Upper lobe of right lung (tissue), 1 donor: ENCODE measurements at places on chromosomes 12 and 14. TPM values are rescaled to one million over a fixed set of nuclear protein-coding genes. Genes with fewer than 3 reads are reported as not detected.

RAD52 gene
- total RNA-seq: 13.3 TPM

ATF7IP gene
- 64.0 TPM for total RNA-seq

GLT1D1 gene
- total RNA-seq: 3.5 TPM

ALDH6A1 gene
- 49.1 TPM for total RNA-seq

MAGOHB gene
- total RNA-seq: 21.3 TPM

- H3K36me3 ChIP-seq: no peaks in the 10 kb centered on the region
- H3K4me3 ChIP-seq: no peak overlapping the region
- H3K27me3 ChIP-seq: no peaks in the 10 kb centered on the region
- no peak overlapping the region for H3K27ac ChIP-seq
- no peaks in the 10 kb centered on the region for H3K4me1 ChIP-seq
Observed at GRCh38 chr14:63881926-63882325, 29.1 kb downstream of the SYNE2 start.

DNA sequence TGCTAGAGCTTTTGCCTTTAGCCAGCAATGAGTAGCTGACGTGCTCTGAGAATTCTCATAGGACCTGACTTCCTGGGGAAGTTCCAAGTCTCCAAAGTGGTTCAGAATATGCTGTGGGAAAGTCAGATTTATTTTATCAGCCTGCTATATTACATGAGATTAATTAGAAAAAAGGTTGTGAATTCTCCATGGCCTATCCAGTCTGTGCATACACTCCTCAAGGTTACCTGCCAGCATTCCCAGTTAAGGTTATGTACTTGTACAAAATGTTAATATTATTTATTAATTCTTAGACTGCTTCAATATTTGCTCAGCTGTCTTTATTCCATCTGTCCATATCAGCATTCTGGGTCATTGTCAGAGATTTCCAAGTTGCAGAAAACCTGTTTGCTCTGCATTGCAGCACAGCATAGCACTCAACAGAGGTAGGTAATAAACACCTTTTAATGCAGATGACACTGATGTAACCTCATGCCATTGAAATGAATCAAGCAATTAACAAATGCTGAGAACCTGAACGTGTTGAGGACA is 2.7 kb upstream of the SEL1L start:
- H3K27ac ChIP-seq: no peak overlapping the region
- DNase-seq: no peak
- H3K4me3 ChIP-seq: no peak overlapping the region
- no peaks in the 10 kb centered on the region for H3K36me3 ChIP-seq
- H3K27me3 ChIP-seq: no peaks in the 10 kb centered on the region

DNA sequence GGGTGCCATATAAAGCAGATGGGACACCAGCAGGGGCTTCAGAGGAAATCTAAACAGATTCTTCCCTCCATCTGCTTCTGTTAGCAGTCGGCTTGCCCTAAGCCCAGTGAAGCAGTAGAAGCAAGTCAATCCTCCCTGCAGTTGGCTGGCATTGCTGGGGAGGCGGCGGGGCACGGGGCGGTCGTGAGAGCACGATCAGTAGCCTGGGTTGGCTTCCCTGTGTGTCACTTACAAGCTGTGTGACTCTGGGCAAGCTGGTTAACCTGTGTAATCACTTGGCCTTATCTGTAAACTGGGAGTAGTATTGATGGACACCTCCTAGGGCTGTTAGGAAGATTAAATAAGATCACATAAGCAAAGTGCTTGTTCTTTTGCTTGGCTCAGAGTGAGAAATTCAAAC is 19.4 kb downstream of the MYRFL start:
- no peak overlapping the region for H3K4me3 ChIP-seq
- no peaks in the 10 kb centered on the region for H3K27me3 ChIP-seq
- no peak overlapping the region for H3K27ac ChIP-seq

DNA sequence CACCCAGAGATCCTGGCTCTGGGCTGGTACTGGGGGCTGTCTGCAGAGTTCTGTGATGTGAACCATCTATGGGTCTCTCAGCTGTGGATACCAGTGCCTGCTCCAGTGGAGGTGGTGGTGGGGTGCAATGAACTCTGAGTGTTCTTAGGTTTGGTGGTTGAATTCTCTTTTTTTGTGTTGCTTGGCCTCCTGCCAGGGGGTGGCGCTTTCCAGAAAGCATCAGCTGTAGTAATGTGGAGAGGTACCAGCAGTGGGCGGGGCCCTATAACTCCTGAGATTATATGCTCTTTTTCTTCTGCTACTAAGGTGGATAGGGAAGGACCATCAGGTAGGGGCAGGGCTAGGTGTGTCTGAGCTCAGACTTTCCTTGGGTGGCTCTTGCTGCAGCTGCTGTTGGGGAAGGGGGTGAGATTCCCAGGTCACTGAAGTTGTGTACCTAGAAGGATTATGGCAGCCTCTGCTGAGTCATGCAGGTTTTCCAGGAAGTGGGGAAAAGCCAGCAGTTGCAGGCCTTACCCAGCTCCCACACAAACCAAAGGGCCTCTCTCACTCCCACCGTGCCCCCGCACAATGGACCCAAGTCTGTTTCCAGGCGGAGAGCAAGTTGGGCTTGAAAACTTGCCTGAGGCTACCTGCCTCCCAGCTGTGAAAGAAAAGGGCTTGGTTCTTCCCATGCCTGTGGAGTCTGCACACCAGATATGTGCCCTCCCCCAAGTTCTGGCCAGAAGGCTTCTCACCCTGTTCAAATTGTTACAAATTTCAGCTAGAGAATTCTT is 18.6 kb downstream of the CCER1 start:
- no peak overlapping the region for H3K27ac ChIP-seq
- no peak for DNase-seq
- H3K36me3 ChIP-seq: no peaks in the 10 kb centered on the region
- H3K27me3 ChIP-seq: no peaks in the 10 kb centered on the region
- no peak overlapping the region for H3K4me3 ChIP-seq

DNA sequence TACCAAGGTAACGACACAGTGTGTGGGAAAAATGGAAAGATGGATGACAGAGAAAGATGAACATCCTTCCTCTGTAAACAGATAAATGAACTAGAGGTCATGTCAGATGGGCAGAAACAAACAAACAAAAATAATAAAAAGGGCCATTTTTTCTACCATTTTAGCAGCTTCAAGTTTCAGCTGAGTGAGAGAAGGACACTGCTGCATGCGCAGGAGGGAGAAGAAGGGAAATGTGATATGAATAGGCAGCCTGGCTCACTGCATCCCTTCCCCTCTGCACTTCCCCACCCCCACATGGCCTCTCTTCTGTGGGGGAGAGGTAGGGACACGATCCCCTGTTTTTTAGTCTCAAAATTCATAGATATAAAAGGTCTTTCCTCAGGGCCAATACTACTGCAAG is 492.0 kb downstream of the NELL2 start:
- H3K27ac ChIP-seq: no peak overlapping the region
- DNase-seq: no peak
- no peak overlapping the region for H3K4me3 ChIP-seq
- no peaks in the 10 kb centered on the region for H3K4me1 ChIP-seq
- H3K36me3 ChIP-seq: no peaks in the 10 kb centered on the region

GRCh38 chr14:99062772-99063418 is 209.1 kb downstream of the BCL11B start:
- DNase-seq: no peak
- no peaks in the 10 kb centered on the region for H3K36me3 ChIP-seq
- H3K27ac ChIP-seq: no peak overlapping the region
- H3K27me3 ChIP-seq: no peaks in the 10 kb centered on the region
- H3K4me3 ChIP-seq: no peak overlapping the region
- H3K4me1 ChIP-seq: no peaks in the 10 kb centered on the region

DNA sequence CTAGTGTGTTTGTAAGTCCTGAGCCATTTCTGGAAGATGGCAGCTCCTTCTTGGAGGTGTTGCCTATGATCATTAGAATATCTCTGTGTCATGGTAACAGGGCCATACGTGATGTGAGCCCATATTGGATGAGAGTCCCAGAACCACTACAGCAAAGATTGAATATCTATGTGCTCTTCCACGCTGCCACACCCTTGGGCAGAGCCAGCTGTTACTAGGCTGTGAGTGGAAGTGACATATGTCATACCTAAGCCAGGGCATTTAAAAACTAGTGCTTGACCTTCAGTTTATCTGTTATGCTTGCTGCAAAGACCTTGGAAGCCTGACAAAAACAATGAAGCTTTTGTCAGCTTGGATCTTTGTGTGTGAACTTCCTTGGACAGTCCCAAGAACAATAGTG is 495.1 kb upstream of the CCDC196 start:
- no peak overlapping the region for H3K27ac ChIP-seq
- no peaks in the 10 kb centered on the region for H3K27me3 ChIP-seq
- no peaks in the 10 kb centered on the region for H3K36me3 ChIP-seq
- DNase-seq: no peak
- H3K4me3 ChIP-seq: no peak overlapping the region
- H3K4me1 ChIP-seq: no peaks in the 10 kb centered on the region

- no peaks in the 10 kb centered on the region for H3K4me1 ChIP-seq
- H3K27ac ChIP-seq: no peak overlapping the region
- no peak overlapping the region for H3K4me3 ChIP-seq
Observed at GRCh38 chr12:18718462-18718861, 19.4 kb downstream of the PLCZ1 start.
